ENCODE measurements at places on chromosomes 13 and 19.

DNA sequence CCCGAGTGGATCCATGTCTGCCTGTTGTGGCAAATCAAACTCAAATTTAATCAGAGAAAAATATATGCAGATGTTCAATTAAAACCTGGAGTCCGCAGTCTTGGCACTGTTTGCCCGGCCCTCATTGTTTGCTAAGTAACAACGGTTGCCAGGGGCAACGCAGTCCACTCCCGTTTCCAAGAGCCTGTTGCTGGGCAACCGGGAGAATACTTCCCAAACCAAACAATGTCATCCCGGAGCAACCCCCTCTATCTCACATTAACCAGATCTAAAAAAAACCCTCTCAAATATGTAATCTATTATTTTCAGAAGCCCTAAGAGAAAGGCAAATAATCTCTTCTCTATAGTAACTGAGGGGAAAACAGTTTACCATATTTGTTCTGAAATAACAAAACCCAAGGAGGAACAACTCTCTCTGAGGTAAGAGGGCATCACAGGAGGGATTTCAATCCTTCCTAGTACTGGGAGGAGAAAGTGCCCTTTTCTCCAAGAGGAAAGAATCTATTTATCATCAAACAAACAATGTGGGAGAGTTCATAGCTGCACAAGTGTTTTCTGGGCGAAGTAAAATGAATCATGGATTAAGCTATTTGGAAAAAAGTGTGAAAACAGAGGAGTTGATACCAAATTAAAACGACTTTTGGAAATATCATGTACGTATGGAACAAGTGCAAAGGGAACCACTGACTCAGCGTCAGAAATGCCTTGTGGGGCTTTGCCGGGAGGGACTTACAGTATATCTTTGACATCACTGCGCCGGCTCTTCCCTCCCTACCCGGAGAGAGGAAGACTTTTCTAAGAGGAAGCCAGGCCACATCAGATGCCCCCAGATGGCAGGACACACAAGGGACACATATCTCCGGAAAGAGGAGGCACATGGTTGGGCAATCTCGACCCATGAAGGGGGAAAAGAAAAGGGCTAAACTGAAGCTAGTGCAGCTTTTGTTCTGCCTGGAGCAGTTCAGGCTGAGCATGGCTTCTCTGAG lies 43.3 kb downstream of the RFX2 start:
- DNase-seq: peak; percentile 91

- DNase-seq: no peak
These were observed 489 bp downstream of the NTF4 start for GRCh38 chr19:49064029-49064629.

DNA sequence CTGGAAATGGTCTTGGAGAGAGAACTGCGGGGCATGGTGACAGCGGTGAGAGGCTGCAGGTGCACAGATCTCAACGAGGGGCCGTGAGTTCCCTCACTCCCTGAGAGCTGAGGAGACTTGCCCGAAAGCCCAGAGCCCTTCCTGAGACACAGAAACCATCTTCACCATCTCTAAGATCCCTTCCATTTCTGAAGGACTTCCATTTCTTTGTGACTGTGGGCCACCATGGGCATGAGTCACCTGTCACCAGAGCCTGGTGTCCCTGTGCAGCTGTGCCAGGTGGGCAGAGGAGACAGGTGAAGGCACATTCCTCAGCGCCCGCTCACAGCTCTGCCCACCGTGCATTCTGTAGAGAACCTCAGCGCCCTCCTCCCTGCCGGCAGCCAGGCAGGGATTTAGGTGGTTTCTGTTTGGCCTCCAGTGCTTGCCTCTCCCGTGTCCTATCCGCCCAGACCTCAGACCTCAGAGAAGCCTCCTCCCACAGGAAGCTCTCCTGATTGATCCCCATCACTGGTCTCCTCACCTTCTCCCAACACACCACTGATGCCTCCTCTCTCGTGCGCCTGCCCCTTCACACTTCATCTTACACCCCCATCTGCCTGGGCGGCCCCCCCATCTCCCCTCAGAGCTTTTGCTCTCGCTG lies 24.2 kb downstream of the SH3GL1 start:
- DNase-seq: no peak

GRCh38 chr19:1860042-1860775 lies 3.2 kb downstream of the KLF16 start:
- DNase-seq: peak; percentile 85

- DNase-seq: no peak
These were observed 95.1 kb downstream of the DNAJC15 start for GRCh38 chr13:43118521-43118920.

- DNase-seq: no peak
These were observed 23.8 kb downstream of the DEDD2 start for GRCh38 chr19:42193706-42194105.

DNA sequence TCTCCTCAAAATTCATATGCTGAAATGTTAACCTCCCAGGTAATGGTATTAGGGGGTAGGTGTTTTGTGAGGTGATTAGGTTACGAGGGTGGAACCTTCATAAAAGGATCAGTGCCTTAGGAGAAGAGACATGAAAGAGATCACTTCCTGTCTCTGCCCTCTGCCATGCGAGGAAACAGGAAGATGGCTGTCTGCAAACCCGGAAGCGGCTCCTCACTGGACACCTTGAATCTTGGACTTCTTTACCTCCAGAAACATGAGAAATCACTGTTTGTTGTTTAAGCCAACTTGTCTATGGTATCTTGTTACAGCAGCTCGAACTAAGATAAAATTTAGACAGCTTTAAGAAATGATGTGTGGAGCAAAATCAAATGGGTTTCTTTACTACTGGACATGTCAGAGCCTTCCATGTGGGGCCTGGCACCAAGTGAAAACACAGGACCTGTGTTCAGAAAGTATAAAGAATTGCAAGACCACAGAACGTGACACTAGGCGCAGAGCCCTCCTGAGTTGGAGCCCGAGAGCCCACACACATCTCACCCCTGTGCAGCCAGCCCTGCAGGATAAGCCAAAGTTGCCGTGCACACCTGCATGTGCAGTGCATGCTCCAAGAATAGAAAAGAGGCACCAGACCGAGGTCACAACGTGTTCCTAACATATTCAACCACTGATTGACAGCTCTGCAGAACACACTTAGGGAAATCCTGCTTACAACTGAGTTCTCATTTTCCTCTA lies 112.5 kb upstream of the UQCRFS1 start:
- DNase-seq: peak; percentile 31

DNA sequence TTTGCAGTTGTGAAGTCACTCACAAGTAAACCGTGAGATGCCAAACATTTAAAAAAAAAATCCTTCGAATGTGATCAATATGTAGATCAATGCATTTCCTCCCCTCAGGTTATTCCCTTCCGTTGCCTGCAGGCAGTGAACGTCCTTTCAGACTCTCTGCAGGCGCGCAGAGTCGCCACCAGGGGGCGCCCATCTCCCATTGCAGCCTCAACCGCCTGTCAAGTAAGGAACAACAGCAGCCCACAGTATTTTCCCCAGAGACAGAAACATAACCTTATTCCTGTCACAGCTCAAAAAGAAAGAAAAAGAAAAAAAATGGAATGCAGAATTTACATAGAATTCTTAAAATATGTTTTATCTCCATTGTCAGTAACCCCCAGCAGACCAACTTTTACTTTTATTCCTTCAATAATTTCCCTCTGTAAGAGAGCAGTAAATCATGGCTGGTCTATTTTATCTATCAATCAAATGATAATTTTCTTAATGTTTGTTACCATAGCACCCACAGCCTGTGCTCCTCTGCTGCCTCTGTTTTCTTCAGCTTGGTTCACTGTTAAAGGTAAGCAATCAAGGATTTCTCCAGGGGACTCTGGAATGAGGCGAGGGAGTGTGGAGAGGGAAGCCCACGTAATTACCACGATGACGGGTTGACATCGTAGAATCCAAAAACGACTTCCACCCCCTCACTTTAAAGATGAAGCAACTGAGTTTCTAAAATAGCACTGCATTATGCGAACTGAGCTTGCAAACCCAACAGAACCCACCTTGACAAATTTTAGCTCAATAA lies 637.6 kb upstream of the ARGLU1 start:
- no peak for DNase-seq

- no peak for DNase-seq
These were observed 250.6 kb downstream of the GPC6 start for GRCh38 chr13:93477238-93477637.

DNA sequence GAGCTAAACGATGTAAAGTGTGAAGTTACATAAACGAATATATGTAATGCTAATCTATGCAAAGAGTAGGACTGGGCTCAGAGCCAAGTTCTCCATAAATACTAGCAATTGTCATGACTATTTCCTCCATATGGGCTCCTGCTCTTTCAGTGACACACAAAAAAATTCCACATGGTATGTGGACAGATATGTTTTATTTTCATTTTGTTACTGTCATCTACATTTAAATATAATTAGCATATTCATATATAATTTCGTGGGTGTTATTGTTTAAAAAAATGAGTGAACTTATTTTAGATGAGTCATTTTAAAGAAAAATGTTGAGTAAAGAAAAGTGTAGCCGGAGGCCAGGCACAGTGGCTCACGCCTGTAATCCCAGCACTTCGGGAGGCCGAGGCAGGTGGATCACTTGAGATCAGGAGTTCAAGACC lies 5.0 kb upstream of the IGSF23 start:
- no peak for DNase-seq

GRCh38 chr13:48910686-48911085 lies 65.0 kb upstream of the FNDC3A start:
- DNase-seq: no peak

GRCh38 chr19:41612483-41612882 lies 14.4 kb downstream of the CEACAM4 start:
- DNase-seq: no peak

DNA sequence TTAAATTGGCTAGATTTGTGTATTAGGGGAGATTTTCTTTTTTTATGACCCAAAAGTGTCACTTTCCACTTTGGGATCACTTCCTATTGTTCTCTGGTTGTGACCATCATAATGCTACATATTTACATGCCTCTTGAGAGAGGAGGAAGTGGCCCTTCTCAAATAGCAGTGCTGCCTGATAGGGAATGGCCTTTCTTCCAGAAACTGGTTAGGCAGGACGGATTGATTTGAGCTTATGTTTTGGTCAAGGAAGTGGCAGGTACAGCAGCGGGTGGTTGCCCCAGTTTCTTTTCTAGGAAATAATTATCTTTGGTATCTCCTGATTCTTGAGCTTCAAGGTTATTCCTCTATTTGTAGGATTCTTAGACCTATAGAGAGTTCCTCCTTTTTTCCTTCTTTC lies 21.9 kb upstream of the WTIP start:
- no peak for DNase-seq

DNA sequence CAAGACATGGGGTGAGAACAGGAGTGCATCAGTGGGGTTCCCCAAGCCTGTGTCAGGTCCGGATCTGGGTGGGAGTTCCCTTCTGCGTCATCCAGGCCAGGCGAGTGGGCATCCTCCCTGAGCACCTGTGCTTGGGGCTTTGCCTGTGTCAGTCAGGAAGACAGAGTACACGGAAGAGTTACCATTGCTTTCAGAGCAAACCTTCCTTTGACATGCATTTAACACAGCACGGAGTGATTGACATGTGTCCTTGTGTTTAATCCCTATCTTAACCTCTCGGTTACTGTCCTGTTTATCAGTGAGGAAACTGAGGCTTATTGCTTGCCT lies 47.6 kb downstream of the CAPN12 start:
- no peak for DNase-seq

GRCh38 chr19:2096034-2096479 lies at the start of gene MOB3A:
MOB3A (minus strand) TSS chr19:2096326; CDS start chr19:2078560, 17,766 bp downstream.
- peak; percentile 96 for DNase-seq

- no peak for DNase-seq
These were observed 163.9 kb downstream of the RNF17 start for GRCh38 chr13:24927810-24928404.

GRCh38 chr13:94157705-94158218 lies 321.7 kb downstream of the DCT start:
- DNase-seq: no peak

- no peak for DNase-seq
These were observed 10.1 kb upstream of the ZNF358 start for GRCh38 chr19:7505682-7506384.

GRCh38 chr19:50362656-50363424 lies 2.6 kb downstream of the NAPSA start:
- no peak for DNase-seq

DNA sequence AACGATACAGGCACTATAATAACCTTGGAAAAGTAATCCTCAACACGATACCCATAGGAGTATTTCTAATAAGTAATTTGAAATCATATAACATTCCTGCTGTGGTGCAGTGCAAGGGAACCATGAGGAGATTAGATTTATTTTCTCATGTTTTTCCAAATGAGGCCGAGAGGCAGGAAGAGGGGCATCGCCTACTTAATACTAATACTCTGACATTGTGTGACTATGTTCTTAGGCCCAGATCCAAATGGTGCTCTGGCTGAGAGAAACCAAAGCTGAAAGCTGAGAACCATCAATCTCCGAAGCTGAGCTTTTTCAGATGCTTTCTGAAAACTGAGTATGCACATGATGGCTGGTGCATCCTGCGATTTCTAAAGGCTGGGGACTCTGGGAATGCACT lies 248.0 kb upstream of the MAB21L1 start:
- no peak for DNase-seq

GRCh38 chr19:13459351-13459750 lies 46.9 kb downstream of the CACNA1A start:
- no peak for DNase-seq

- DNase-seq: no peak
These were observed 140.2 kb downstream of the TNFRSF19 start for GRCh38 chr13:23710366-23710765.

DNA sequence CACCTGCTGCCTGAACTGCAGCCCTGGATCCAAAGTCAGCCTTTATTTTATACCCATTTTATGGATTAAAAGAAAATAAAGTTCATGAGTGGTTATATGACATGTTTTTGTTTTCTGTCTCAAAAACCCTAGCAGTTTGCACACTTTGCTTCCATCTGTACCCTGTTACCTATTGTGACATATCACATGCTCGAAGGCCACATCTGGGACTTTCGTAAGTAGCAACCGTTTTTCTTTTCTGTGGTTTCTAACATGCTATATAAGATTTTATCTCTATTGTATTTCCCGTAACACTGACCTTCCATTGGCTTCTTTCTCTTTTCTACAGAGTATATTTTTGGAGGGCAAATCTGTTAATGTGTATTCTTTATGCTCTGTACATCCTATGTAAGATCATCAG lies 1007.2 kb downstream of the PCDH9 start:
- DNase-seq: no peak

DNA sequence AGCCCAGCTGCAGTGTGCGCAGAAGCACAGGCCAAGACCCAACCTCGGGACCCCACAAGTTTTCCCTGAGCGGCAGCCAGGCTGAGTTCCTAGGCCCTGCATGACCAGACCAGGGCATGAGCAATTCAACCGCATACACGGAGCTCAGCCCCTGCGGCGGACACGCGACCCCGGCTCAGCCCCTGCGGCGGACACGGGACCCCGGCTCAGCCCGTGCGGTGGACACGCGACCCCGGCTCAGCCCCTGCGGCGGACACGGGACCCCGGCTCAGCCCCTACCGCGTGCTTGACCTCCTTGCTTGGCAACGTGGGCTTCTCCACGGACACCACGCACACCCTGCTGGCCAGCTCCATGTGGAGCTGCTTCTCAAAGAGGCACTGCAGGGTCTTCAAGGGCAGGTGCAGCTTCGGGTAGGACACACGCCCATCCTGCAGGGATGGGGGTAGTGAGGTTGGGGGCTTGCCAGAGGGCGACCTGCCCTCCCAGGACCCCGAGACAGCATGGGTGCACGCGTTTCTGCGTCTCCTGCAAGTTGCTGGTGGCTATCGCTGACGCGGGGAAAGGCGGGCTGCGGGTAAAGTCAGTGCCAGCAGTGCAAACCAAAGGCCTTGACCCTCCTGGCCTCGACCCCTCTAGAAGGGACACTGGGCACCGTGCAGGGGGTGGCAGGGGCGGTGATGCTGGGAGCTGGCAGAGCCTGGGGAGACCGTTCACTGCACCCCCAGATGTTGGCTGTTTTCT lies 10.0 kb downstream of the POLRMT start:
- no peak for DNase-seq

All from left forelimb (tissue), 1 donor.